A549 treated with Mapracorat at 1 μM for 4 hours (cell line): ENCODE measurements at places on chromosomes 7 and 10. TPM values are rescaled to one million over a fixed set of nuclear protein-coding genes. Genes with fewer than 3 reads are reported as not detected.

CCDC136 gene
- total RNA-seq = 1.4 to 2.2 TPM (median 2.0 TPM) in 5 replicates

ZEB1 gene
- total RNA-seq = 6.2 to 9.5 TPM (median 8.1 TPM) in 5 replicates

FAM24B gene
- total RNA-seq = 11.3 to 13.7 TPM (median 12.7 TPM) in 5 replicates

ERVW-1 gene
- not detected in 5 replicates for total RNA-seq

MYO1G gene
- total RNA-seq = 0.12 to 0.28 TPM (median 0.16 TPM) in 5 replicates

TSPAN33 gene
- 4.8 to 6.9 TPM (median 6.3 TPM) in 5 replicates for total RNA-seq

PHYHIPL gene
- 0.11 to 0.73 TPM (median 0.35 TPM) in 5 replicates for total RNA-seq

ZNF503 gene
- total RNA-seq = 6.6 to 10.4 TPM (median 9.6 TPM) in 5 replicates

SKIDA1 gene
- total RNA-seq = 0.85 to 1.3 TPM (median 1.0 TPM) in 5 replicates

IFIT2 gene
- total RNA-seq = 1.8 to 2.8 TPM (median 2.4 TPM) in 5 replicates

PBLD gene
- total RNA-seq = 2.7 to 3.8 TPM (median 3.0 TPM) in 5 replicates

CPED1 gene
- total RNA-seq = 0.05 TPM in 1 of 5 replicates, not detected in the others

LIPF gene
- not detected in 5 replicates for total RNA-seq

DNAJC1 gene
- 25.9 to 30.5 TPM (median 29.3 TPM) in 5 replicates for total RNA-seq

FAM13C gene
- total RNA-seq = 0.08 to 0.39 TPM (median 0.24 TPM) in 4 of 5 replicates, not detected in the other

NDUFB2 gene
- total RNA-seq = 363 to 395 TPM (median 388 TPM) in 5 replicates

GHITM gene
- 198 to 203 TPM (median 199 TPM) in 5 replicates for total RNA-seq

ITGA8 gene
- not detected in 5 replicates for total RNA-seq

ELN gene
- 0.05 to 0.10 TPM (median 0.06 TPM) in 3 of 5 replicates, not detected in the others for total RNA-seq

GCC1 gene
- 13.0 to 15.2 TPM (median 13.9 TPM) in 5 replicates for total RNA-seq

MACC1 gene
- total RNA-seq = not detected in 5 replicates

ZNF107 gene
- total RNA-seq = 2.3 to 3.0 TPM (median 2.4 TPM) in 5 replicates

TAS2R4 gene
- total RNA-seq = 0.07 to 0.16 TPM (median 0.14 TPM) in 5 replicates

FAM107B gene
- 91.6 to 120 TPM (median 118 TPM) in 5 replicates for total RNA-seq

LIPA gene
- 43.4 to 52.0 TPM (median 48.9 TPM) in 5 replicates for total RNA-seq

C10orf62 gene
- not detected in 5 replicates for total RNA-seq

LLCFC1 gene
- not detected in 5 replicates for total RNA-seq

FBXO24 gene
- total RNA-seq = 0.12 to 0.56 TPM (median 0.28 TPM) in 4 of 5 replicates, not detected in the other

PTPRZ1 gene
- not detected in 5 replicates for total RNA-seq

AKR1C4 gene
- total RNA-seq = 0.15 to 0.25 TPM (median 0.21 TPM) in 4 of 5 replicates, not detected in the other

CPA2 gene
- total RNA-seq = 0.09 TPM in 1 of 5 replicates, not detected in the others

RASA4B gene
- total RNA-seq = 0.77 to 2.2 TPM (median 1.5 TPM) in 5 replicates

PRF1 gene
- total RNA-seq = not detected in 5 replicates

WEE2 gene
- not detected in 5 replicates for total RNA-seq

CASTOR2 gene
- 2.5 to 4.5 TPM (median 3.3 TPM) in 5 replicates for total RNA-seq

PLPP4 gene
- total RNA-seq = 0.16 to 0.25 TPM (median 0.19 TPM) in 3 of 5 replicates, not detected in the others

CRHR2 gene
- total RNA-seq = 0.05 to 0.08 TPM (median 0.05 TPM) in 4 of 5 replicates, not detected in the other

NUDT5 gene
- total RNA-seq = 122 to 168 TPM (median 128 TPM) in 5 replicates

SAMD9L gene
- 0.39 to 0.74 TPM (median 0.46 TPM) in 5 replicates for total RNA-seq

NPSR1 gene
- total RNA-seq = not detected in 5 replicates

FLNC gene
- total RNA-seq = 3.6 to 5.7 TPM (median 3.8 TPM) in 5 replicates

RPEL1 gene
- total RNA-seq = 0.07 TPM in 1 of 5 replicates, not detected in the others

PDK4 gene
- 18.2 to 24.6 TPM (median 22.2 TPM) in 5 replicates for total RNA-seq

NPM3 gene
- 103 to 127 TPM (median 117 TPM) in 5 replicates for total RNA-seq
